ENCODE measurements at places on chromosomes 2 and 18.

GRCh38 chr2:11750422-11750821, 4.0 kb downstream of the LPIN1 start:
- DNase-seq: peak; percentile 59

GRCh38 chr2:105952131-105952530, 207.4 kb downstream of the NCK2 start:
- no peak for DNase-seq

- no peak for DNase-seq
Observed at GRCh38 chr18:10508591-10508990, 17.2 kb upstream of the NAPG start.

- peak; percentile 74 for DNase-seq
Observed at GRCh38 chr18:46071653-46072375, at the start of gene PSTPIP2. Gene PSTPIP2, minus strand, starts transcription at chr18:46072260. Its CDS starts 72 bp downstream, at chr18:46072188.

- peak; percentile 49 for DNase-seq
Observed at GRCh38 chr2:96773922-96774321, 13.2 kb downstream of the CNNM4 start.

- no peak for DNase-seq
Observed at GRCh38 chr2:26504002-26504401, 26.1 kb upstream of the OTOF start.

DNA sequence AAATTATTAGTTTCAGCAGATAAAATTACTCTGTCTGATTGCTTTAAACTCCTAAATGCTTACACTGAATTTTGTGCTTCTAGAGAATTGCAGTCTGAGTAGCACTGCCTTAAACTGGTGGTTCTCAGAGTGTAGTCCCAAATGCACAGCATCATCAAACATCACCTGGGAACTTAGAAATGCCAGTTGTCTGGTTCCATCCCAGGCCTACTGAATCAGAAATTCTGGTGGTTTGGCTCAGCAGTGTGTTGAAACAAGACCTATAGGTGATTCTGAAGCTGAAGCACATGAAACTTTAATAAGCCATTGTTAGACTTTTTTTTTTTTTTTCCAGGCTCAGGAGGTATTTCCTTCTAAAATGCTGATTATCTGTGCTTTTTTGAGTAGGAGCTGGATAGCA, 22.0 kb downstream of the EPC2 start:
- DNase-seq: no peak

DNA sequence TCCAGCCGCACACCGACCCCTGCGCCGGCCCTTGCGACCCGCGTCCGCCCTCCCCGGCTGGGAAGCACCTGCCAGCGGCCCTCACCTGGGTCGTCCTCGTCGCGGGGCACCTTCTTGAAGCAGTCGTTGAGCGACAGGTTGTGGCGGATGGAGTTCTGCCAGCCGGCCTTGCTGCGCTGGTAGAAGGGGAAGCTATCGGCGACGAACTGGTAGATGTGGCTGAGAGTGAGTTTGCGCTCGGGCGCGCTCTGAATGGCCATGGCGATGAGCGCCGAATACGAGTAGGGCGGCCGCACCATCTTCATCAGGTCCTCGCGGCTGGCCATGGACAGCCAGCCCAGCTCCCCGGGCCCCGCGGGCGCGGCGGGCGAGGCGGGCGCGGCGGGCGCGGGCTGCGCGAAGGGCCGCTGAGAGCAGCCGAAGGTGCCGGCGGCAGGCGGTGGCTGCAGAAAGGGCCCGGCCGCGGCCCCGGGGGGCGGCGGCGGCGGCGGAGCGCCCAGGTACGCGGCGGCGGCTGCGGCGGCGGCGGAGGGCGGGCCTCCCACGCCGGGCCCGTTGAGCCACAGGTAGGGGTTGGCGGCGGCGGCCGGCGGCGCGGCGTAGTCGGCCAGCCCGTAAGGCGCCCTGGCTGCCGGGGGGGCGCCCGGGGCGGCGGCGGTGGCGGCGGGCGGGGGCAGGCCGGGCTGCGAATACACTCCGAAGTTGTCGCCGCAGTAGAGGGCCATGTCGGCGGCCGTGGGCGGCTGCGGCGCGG, 505 bp downstream of the FOXI3 start:
- no peak for DNase-seq

DNA sequence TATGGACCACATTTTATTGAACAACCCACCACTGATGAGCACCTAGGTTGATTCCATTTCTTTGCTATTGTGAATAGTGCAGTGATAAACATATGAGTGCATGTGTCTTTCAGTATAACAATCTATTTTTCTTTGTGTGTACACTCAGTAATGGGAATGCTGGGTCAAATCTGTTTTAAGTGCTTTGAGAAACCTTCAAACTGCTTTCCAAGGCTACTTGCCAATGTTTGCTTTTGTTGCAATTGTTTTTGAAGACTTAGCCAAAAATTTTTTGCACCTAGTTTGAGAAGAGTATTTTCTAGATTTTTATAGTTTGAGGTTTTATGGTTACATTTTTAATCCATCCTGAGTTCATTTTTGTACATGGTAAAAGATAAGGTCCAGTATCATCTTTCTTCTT, 587.4 kb upstream of the SETBP1 start:
- no peak for DNase-seq

GRCh38 chr2:74261204-74261864, 62.9 kb downstream of the MTHFD2 start:
- DNase-seq: no peak

DNA sequence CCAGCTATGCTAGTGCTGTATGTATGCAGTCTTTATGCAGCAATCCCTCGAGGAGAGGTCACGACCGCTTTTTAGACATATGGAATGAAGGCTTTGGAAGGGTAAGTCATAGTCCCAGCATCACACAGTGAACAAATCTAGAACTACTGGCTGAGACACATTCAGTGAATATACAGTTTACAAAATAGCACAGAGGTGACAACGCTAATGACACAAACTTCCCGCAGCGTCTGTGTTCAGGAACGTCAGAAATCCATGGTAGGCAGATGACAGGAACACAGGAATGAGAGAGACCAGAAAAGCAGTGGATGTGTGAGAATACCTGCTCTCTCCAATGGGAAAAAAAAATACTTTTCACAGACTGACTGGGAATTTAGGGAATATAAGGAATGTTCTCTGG, 29.6 kb downstream of the CABYR start:
- no peak for DNase-seq

DNA sequence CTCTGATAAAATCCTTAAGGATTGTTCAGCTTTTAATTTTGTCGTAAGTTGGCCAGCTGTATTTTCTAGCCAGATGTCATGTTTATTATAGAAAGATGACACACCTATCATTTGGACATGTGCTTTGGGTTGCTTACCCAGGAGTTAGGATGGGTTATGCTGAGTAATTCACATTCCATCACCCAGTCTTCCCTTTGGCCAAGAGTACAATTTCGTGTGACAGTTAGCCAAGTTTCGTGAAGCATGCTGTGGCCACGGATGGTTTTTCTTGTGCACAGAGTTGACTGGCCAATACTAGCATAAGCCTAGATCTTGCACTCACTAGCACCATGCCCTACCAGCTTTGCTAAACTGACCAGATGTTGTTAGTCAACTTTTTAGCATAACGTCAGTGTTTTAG, 5.8 kb downstream of the MAPRE3 start:
- no peak for DNase-seq

DNA sequence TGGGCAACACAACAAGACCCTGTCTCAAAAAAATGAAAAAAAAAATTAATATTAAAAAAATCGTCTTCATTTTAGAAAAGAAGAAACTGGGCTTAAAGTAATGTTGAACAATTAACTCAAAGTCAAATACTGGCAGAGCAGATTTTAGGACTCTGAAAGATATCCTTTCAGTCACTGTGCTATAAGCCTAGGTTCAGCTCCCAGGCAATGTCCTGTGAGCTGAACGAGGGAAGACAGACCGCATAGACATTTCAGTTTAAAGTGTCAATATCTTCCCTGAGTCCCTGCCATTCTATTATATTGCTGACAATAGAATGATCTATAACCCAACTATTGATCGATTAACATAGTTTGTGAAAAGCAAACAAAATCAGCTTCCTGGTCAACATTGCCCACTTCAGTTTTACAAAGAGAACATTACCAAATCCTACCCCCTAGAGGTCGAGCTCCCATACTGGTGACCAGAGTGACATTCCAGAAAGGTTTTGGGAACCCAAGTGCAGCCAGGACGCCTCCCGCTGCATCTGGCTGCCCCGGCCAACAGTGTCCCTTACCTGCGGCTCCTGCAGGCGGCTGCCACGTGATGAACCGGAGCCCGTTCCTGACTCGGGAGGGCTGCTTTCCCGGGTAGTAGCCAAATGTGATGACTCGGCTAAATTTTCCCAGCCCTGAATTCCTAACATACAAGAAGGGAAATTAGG, 639 bp downstream of the MRO start:
- DNase-seq: peak; percentile 9

DNA sequence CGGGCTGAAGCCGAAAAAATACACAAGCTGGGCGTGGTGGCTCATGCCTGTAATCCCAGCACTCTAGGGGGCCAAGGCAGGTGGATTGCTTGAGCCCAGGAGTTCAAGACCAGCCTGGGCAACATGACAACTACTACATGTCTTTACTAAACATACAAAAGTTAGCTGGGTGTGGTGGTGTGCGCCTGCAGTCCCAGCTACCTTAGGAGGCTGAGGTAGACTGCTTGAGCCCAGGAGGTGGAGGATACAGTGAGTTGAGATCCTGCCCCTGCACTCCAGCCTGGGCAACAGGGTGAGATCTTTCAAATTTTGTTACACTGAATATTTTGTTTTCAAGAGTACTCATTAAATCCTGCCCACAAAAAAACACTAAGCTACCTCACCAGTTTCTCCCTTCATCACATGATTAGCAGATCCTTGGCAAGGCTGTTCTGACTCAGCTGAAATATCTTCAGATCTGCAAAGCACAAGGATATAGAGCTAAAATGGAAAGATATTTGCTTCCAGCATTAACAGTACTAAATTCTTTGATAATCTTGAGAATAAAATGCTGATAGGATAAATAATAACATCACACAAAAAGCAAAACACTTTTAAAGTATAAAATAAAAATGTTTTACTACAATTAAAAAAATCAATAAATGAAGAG, 28.2 kb upstream of the MCM6 start:
- DNase-seq: no peak

GRCh38 chr2:51619961-51620360, 588.0 kb upstream of the NRXN1 start:
- DNase-seq: no peak

GRCh38 chr2:3986530-3987258, 283.3 kb downstream of the DCDC2C start:
- no peak for DNase-seq

DNA sequence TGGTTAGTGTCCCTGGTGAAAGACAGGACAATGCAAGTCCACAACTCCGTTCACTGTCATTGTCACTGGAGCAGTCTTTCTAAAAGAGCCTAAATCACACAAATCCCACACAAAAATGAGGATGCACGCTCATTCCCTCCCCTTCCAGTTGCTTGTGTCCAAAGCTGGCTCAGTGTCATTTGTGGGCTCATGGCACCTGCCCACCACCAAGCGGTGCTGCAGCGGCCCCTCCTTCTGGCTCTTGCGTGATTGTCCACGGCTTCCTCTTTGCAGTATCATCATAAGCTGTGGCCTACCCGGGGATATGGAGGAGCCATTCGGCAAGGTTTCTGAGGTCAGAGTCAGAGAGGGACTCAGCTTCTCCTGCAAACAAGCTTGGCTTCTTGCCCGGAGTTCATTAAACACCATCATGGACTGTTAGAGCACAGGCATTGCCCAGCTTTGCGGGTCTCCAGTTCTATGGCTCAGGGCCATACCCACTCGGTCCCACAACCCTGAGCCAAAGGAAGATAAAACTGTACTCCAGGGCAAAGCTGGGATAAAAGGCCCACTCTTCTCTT, 179.4 kb upstream of the AGAP1 start:
- no peak for DNase-seq

GRCh38 chr2:101815739-101816391, 118.4 kb downstream of the MAP4K4 start:
- no peak for DNase-seq

GRCh38 chr2:78029392-78029995, 507.3 kb upstream of the LRRTM4 start:
- no peak for DNase-seq

GRCh38 chr18:2883076-2883735, 36.4 kb downstream of the EMILIN2 start:
- peak; percentile 66 for DNase-seq

GRCh38 chr2:175054340-175054739, 49.2 kb upstream of the CHN1 start:
- DNase-seq: no peak

DNA sequence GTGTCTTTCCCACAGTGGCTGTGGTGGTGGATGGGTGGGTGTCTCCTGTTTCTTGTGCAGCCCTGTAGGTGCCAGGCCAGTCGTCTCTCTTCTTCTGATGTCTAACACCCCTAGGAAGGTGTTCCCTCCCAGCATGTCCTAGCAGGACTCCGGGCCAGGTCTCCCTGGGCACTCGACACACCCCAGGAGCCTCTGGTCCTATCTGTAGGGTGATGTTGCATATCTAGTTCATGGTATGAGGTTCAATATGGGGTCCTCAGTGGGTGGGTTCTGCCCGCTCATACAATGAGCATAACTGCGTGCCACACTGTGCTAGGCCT, 14.4 kb downstream of the NGEF start:
- no peak for DNase-seq

DNA sequence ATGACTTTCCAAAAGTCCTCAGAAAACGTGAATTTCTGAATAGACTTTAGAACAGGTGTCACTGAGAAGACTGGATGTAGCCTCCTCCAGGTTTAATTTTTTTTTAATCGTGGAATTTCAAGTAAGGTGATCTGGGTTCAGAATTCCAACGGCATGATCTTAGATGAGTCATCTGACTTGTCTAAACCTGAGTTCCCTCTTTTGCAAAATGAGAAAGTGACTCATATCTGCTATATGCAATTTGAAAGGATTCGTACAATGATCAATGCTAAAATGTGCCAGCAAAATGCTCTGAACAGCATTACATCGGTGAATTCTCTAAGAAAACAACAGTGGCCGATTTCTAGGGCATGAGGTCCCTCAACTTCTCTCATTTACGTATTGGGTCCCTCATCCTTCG, 69.1 kb upstream of the ZNF516 start:
- no peak for DNase-seq

- peak; percentile 41 for DNase-seq
Observed at GRCh38 chr18:74896390-74896991, 298.8 kb downstream of the ZNF407 start.

DNA sequence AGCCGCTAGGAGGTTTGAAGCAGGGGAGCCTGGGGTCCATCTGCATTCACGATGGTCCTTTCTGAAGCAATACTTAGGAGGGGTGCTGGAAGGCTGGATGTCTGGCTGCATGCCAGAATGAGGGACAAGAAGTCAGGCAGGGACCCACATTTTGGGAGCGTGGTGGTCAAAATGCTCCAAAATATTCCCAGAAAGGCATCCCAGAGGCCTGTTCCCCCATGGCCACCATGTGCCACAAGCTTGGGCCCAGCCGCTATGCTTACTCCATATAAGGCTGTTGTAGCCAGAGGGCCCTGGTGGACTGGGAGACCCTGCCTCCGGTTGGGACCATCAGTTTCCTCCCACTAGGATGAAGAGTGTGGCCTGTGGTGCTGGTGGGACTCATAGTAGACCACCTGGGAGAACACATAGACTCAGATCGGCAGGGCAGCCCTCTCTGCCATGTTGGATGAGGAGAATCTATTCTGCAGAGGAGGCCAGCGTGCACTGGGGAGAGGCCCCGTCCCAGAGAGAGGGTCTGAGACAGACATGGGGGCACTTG, 3.6 kb upstream of the PROM2 start:
- no peak for DNase-seq

- no peak for DNase-seq
Observed at GRCh38 chr2:159108181-159108893, 139.9 kb downstream of the TANC1 start.

Data from CD8-positive, alpha-beta T cell (primary cell).